Activated T-cell treated with anti-CD3 and anti-CD28 coated beads for 48 hours (primary cell): ENCODE measurements at places on chromosomes 12 and 14.

- DNase-seq, result no peak
These were observed 27.8 kb upstream of the NFYB start for GRCh38 chr12:104165801-104166200.

DNA sequence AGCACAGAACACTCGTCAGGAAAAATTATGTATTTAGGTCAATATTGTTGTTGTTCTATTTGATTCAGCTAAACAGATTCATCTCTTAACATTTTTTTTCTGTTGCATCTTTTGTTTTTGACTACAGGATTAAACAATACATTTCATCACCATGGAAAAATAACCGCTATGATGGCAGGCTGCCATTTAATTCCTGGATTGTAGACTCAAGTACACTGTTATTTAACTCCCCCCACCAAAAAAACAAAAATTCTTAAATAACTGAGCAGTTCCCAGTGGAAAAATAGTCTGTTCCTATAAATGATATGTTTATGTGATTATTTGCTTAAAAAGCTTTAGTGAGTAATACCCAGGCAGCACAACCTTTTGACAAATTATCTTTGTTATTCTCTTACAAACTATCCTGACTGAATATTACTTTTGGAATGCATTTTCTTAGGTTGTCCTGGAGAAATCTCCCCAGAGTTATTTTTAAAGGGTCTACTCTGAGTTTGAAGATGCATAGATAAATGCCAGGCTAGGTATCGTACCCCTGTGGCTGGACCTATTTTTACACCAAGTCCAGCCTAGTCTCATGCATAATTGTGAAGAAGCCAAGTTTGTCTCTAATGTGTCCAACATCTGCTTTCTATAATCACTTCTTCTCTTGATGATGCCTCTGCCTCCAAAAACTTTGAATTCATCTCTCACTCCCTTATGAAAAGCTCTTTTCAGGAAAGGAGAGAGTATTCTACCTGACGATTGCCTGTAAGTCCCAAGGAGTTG lies 3.7 kb downstream of the KERA start:
- DNase-seq, result no peak

DNA sequence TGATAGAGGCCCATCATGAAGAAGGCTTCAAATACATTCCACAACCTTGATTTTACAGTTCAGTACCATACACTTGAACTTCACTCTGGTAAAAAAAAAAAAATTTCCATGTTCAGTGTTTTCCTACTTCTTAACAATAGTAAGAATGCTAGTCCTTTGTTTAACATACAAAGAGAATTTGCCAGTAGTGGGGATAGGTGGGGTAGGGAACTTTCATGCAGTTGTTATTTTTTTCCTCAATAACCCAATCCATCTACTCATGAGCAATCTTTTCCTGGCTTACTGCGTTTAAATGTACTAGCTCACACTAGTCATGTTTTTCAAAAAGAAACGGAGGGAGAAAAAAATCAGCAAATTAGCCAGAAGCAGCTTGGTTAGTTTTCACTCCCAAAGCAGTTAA lies 206.1 kb downstream of the PRKD1 start:
- DNase-seq, result no peak

- DNase-seq, result no peak
These were observed 44.7 kb downstream of the PALS1 start for GRCh38 chr14:67285876-67286452.

- DNase-seq, result no peak
These were observed 10.5 kb downstream of the EVL start for GRCh38 chr14:100075681-100076080.

DNA sequence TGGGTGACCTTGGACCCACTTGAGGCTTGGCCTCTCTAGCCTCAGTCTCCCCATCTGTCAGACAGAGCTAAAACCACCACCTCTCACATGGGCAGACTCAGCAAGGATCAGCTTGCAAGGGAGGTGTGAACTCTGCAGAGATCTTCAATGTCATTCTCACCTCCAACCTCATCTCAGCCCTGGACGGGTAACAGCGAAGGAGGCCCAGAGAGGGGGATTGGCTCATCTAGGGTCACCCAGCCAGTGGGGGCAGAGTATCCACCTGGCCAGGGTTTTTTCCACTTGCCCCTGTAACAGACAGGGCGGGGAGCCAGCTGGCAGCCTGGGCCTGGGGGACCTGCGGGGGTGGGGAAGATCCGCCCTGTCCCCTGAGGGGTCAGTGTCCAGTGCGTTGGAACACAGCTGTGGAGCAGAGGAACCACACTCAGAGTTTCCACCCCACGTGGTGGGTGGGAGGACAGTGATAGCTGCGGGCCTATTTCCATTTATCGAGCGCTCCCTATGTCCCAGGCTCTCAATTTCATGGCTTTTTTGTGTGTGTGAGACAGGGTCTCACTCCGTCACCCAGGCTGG lies 27.4 kb downstream of the DTX1 start:
- DNase-seq, result no peak

DNA sequence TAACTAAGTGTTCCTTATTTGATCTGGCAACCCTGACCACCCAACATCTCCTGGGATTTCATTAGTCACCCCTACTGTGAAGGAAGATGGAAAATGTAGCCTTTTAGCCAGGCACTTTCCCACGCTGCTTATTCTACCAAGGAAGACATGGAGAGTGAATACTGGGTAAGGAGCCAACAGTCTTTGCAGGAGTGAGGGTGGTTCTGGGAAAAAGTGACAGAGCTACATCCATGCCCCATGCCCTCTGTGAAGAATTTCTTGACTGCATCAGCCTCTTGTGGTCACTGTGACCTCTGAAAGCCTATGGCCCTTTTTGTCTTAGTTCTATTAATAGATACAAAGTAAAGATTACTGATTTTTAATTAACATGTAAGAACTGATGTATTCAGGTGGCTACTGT lies 196.0 kb upstream of the EEA1 start:
- no peak for DNase-seq

GRCh38 chr12:233615-233968 lies 19.6 kb upstream of the SLC6A12 start:
- no peak for DNase-seq

DNA sequence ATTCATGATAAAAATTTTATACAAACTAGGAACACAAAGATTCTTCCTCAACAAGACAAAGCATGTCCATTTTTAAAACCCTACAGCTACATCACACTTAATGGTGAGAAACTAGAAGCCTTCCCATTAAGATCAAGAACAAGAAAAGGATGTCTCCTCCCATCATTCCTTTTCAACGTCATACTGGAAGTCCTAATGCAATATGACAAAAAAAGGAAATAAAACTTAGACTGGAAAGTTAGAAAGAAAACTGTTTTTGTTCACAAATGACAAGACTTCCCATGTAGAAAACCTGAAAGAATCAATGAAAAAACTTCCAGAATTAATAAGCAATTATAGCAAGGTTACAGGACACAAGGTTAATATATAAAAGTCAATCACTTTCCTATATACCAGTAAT lies 82.5 kb downstream of the NUMB start:
- no peak for DNase-seq

- no peak for DNase-seq
These were observed 24.0 kb downstream of the LRIG3 start for GRCh38 chr12:58896278-58896677.

DNA sequence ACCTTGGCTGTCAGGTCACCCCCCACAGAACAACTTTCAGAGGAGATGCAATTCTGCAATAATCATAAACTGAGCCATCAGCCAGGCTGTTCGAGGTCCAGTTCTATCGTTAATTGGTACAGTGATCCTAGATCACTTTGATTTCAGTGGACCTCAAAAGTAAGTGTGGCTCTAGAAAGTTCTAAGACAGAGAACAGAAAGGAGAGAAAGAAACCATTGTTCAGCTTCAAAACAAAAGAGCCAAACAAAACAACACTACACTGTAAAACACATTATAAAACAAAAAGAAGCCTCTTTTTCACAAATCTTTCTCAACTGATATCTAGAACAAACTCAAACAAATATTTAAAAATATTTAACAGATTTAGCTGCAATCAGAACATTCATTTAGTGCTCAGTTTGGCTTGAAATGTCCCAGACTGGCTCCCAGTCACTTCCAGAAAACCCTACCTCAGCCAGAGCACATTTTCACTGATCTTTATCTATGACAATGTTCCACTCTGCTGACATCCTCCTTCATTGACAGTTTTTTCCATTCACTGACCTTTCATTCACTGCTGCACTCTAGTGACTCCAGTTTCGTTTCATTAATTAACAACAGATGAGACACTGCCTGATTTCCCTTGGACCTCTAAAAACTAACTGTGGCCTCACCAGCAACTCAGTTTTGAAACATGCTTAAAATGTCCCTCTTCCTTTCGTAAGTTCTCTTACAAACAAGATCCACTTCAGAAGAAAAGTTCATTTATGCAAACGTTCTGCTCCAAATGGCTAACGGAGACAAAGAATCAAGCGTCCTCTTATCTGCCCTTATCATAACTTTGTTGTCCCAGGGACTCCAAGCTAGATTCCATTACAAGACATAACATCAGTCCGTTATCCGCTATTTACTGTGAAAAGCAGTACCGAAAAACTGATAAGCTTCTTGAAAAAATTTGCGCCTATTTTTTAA lies 56.8 kb downstream of the DUSP16 start:
- DNase-seq, result no peak

- DNase-seq, result no peak
These were observed 70.8 kb downstream of the WDR20 start for GRCh38 chr14:102210421-102211042.

GRCh38 chr14:53824061-53824460 lies 132.6 kb downstream of the BMP4 start:
- no peak for DNase-seq

DNA sequence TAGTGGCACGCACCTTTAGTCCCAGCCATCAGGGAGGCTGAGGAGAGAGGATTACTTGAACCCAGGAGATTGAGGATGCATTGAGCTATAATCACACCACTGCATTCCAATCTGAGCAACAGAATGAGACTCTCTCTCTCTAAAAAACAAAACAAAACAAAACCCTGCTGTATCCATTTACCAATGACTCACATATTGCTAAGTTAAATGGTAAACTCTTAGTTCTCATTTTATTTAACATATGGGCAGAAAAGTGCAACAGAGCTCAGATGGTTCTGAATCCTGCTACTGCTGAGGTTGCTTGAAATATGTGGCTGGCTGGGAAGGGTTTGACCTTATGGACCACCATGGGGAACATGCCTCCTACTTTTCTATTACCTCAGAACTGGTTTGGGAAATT lies 33.7 kb upstream of the CCNT1 start:
- DNase-seq, result no peak
